ENCODE measurements at places on chromosomes 2 and 18.

GRCh38 chr18:44171301-44171700 is 509.4 kb upstream of the SETBP1 start:
- DNase-seq = no peak

DNA sequence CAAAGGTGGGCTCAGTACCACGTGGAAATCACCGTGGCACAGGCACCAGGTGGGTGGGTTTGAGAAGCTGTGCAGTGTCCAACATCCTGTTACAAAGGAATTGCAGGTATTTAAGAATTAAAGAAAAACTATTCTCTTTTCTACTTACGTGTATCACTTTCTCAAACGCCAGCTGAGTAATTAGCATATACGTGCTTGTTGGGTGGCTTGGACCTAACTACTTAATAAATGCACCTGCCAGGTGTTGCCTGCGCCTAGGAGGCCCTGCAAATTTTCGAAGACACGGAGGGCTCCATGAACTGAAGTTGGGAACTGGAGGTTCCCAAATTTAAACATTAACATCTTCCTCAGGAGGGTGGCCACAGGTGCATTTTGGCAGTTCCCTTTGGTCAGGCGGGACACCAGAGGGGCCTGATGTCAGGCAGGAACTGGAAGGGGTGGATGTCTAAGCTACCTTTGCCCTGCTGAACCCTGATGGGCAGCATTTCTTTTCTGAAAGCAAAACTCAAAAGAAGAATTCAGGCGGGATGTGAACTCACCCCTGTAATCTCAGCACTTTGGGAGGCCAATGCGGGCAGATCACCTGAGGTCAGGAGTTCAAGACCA is 84.8 kb downstream of the HS6ST1 start:
- no peak for DNase-seq

DNA sequence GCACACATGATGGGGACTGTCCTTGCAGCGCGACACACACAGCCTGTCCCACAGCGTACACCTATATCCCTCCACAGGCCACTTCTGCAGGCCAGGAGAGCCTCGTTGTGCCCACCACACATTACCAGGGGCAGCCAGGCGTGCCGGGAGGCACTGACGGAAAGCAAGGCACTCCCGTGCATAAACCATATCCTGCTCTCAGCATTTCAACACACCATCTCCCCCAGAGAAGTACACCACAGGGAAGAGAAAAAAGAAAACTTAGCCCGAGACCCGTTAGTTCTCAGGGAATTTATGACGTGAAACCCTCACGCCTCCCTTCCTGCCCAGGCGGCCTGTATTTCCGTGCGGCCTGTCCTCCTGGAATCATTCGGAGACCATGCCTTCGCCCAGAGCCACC is 24.6 kb upstream of the SALL3 start:
- DNase-seq = no peak

DNA sequence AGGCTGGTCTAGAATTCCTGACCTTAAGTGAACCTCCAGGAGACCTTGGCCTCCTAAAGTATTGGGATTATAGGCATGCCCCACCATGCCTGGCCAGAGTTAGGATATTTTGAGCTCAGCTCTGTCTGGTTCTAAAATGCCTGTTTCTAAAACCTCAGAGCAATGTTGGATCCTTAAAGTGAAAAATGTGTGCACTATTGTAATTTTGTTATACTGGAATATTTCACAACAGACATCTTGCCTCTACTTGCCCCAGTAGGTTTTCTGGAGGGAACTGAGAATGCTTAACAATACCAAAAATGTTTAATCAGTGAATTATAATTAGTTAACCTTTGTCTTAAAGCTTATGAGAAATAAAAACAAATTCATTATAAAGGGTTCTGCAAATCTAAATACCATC is 144.6 kb upstream of the CCDC195 start:
- no peak for DNase-seq

DNA sequence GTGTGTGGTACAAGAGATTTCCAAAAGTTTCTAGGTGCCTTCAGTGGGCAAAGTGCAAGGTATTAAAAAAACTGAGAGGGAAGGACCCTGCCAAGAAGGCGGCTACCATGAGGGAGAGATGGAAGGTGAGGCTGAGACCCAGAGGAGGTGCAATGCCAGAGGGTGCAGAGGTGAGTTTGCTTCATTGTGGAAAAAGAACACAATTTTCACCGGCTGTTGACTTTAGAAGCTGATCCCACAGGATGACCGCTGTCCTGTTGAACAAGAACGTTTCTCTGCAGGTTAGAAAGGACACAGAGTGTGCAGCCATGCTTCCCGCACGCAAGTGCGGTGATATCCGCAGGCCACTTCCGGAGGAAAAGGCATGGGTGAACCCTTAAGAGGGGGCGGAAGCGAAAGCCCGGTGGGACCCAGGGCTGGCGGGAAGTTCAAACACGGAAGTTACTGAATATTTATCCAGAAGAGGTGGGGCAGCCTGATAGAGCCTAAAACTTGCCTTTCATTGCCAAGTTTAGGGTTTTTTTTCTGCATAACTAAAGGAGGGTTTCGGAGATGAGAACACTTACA is 16.6 kb downstream of the SP110 start:
- DNase-seq = no peak

DNA sequence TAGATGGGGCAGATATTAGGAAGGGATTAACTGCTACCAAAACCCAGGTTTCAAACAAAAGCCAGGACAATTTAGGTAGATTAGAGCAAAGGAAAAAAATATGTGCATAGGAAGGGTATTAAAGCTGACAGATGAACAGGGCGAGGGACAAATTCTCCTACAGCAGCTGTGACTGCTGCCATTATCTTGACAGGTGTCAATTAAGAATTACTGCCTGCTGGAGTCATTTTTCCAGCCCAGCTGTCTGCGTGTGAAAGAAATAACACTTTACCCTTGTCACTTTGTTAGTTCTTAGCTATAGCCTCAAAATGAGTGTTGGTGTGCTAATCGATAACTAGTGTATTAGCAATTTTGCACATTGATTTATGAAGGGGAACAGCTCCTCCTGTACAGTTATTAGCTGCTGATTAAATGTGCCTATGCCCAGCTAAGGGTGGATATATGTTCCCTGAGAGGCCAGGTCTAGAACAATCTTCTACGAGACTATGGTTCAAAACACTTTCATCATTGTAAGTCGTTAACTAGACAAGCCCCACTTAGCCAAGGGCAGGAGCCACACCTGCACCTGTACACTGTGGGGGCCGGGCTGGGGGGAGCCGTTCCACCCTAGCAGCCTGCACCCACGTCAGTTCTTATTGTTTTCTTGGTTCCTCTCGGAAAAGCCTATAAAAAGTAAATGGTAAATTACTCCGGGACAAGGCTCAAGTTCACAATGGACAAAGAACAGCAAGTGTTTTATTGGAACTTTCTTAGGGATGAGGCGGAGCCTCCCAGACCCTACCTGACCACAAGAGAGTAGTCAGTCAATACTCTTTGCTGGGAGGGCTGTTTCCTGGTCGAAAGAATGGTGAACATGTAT is 7.7 kb downstream of the TSHZ1 start:
- no peak for DNase-seq

DNA sequence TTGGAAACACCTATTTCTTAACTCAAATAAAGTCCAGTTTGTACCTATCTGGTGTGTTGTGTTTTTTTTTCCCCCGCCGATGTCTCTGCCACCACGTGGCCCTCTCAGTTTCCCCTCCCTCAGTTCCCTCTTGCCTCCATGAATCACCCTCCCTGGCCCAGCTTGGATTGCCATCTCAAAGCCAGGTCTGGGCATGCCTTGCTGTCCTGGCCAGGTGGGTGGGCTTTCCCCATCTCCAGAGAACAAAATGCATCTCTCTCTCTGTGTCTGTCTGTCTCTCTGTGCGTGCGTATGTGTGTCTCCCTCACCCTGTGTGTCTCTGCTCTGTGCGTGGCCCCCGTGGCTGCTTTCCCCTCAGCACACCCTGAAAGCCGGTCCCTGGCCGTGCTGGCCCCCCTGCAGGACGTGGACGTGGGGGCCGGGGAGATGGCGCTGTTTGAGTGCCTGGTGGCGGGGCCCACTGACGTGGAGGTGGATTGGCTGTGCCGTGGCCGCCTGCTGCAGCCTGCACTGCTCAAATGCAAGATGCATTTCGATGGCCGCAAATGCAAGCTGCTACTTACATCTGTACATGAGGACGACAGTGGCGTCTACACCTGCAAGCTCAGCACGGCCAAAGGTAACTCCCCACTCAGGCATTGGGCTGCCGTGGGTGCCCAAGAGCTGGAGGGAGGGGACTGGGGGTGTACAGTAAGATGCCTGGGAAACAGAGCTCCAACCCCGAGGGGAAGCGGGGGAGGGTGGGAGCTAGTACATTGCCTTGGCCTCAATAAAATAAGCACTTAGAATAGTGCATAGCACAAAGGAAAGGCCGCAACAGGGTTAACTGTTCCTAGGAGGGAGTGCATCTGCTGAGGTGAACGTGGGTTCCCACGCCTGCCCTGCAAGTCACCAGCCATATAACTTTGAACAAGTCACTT is 31.6 kb upstream of the GMPPA start:
- no peak for DNase-seq

DNA sequence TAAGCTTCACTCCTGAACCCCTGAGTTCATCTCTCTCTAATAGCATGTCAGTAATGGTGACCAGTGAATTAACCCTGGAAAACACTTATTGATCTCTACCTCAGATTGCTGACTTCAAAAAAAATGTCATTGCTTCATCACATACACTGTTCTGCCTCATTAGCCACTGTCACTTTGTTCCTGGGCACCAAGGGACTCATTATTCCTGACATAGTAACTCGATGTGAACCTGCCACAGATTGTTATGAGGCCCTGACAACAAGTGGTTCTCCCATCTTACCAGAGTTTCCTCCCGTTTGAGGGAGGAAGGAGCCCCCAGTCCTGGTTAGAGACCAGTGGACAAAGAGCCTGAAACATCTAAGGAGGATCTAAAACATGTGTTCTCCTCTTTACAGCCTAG is 403.3 kb upstream of the SMIM21 start:
- no peak for DNase-seq

GRCh38 chr2:12726271-12726670 is 9.5 kb downstream of the TRIB2 start:
- DNase-seq = no peak

DNA sequence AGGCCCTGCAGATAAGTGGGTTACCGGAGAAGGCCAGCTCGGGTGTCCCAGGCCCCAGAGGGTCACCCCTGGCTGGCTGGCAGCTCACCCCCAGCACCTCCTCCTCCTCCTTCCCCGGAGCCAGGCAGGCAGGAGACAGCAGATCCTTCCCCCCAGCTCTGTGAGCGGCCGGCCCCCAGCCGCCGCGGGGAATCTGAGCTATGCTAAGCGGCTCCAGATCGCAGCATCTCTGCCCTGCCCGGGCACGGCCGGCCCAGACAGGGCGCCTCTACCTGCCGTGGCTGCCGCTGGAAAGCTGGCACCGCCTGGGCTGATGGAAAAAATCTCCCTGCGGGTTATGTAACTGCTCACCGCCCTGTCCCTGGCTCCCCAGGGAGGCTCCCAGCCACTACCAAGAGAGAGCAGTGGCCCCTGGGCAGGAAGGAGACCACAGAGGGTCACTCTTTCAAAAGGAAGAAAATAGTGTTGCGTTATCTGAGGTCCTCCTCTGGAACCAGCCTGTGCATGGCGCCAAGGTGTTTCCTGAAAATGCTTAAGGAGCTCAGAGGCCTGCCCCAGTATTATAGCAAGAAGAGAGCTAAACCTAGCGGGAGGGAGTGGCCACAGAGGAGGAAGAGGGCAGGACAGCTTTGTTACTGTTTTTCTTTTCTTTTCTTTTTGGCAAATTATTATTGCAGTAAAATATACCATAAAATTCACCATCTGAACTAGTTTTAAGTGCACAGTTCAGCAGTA is 179.0 kb downstream of the SMAD7 start:
- no peak for DNase-seq

DNA sequence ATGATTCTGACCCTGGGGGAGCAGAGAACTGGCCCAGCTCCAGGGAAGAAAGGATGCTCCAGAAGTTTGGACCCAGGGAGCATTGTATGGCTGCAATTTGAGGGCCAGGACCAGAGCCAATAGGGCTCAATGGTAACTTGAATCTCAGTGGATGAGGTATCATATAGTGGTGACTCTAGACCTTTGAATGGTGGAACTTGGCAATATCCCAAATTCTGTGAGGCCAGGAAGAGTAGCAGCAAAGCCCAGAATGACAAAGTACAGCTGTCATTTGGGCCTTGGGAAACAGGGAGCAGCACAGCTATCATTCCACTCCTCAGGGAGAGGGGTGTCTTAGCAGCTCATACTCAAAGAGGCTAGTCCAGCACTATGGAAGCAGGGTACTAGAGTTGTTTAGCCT is 332.9 kb upstream of the RBMS1 start:
- DNase-seq = no peak

GRCh38 chr2:56531668-56532420 is 348.1 kb downstream of the CCDC85A start:
- DNase-seq = no peak

DNA sequence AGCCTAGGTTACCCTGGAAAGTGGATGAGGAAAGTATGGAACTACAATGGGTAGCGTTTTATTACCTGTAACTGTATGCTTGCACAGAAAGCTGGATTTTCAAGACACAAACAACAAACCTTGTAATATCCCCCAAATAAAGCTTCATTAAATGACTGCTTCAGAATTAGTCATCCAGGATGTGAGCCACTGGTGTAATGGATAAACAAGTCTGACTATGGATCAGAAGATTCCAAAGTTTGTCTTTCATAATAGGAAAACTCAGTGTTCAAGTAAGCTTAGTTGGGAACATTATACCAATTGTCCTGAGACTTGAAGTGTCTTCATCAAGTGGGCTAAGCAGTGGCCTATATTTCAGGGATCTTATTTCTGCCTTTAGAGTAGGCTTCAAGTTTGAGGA is 518.8 kb downstream of the LRP1B start:
- DNase-seq = no peak

DNA sequence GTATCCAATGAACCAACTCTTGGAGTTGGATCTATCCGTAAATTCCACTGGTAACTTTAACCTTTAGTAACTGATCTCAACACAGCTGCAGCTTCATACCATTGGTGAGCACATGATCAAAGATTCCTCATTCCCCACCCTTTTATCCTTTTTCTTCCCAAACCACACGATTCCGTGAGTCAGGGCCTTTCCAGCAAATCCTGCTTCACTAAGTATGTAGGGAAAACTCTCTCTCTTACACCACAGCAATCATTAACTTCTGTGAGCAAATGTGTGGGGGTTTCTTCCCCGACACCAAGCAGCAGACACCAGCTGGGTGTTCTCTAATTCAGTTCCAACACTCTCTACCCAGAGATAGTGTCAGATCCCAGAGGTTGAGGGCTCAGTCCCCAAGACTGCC is 23.5 kb downstream of the ELP2 start:
- no peak for DNase-seq
